ENCODE measurements at places on chromosomes 1 and 21. TPM values are rescaled to one million over a fixed set of nuclear protein-coding genes. Genes with fewer than 3 reads are reported as not detected.
A peak's percentile ranks its signal among the peaks of the same experiment; 100 is the strongest.

The TMEM81 gene
- total RNA-seq: 2.3 TPM

The C1orf50 gene
- 5.3 TPM for total RNA-seq

The NUP210L gene
- not detected for total RNA-seq

The CSF1 gene
- 62.4 TPM for total RNA-seq

The ELOA gene
- 40.2 TPM for total RNA-seq

The PIK3R3 gene
- 10.9 TPM for total RNA-seq

The ANXA9 gene
- total RNA-seq: not detected

The NBPF4 gene
- total RNA-seq: not detected

- no peak for DNase-seq
These were observed 1280.3 kb upstream of the B3GALT2 start for GRCh38 chr1:194466706-194467105.

DNA sequence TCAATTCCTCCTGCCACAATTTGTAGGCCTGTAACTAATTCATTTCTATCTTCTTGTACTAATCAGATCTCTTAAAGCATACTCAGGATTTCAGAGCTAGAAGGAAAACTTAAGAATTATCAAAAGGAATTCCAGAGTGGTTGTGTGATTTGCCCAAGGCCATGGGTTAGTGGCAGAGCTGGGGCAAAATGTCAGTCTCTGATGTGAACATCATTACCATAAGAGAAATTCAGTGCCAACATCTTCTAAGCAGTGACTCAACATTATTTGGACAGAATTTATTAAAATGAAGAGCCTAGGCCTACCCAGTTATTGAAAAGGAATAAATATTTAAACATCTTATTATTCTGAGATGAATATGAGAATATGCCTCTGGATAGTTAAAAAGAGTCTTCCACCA, 14.5 kb downstream of the ST6GALNAC5 start:
- no peak for DNase-seq

GRCh38 chr1:236844499-236845271, 49.6 kb downstream of the MTR start:
- DNase-seq: no peak

DNA sequence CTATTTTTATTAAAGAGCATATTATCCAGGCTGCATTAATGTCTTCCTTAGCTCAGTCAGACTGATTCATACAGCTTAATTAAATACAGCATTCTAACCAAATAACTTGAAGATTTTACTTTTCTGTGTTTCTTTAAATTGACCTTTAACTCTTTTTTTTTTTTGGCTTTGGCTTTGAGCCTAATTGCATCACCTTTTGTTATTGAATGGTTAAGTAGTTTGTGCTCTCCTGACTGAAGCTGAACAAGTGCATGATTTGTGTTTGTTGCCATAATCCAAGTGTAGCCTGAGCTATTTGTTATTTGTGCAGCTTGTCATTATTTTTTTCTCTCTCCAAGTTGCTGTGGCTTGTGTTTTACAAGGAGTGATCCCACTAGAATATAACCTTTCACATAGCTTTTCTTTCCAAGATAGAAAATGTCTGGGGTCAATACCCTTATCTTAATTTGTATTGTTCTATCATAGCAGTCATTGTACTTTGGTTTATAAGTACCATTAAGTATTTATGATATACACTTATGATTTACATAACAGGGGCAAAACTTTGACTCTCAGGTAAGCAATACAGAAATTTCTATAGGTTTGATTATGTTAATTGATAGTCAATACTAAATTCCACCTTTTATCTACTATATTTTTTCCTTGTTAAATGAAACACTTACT, 31.6 kb downstream of the CDC14A start:
- no peak for DNase-seq

DNA sequence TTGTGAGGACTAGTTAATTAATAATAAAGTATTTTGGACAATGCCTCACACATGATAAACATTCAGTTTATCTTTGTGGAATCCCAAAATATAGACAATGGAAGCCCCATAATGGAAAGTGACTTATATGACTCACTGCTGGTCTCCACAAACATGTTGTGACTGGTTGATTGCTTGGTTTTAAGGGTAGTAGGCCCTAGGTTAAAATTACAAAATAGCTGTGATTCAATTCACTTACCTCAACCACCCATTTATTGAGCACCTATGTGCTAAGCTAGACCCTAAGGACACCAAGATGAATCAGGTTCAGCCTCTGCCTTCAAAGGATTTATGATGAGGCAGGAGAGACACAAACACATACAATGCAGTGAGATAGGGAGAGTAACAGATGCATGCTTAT, 42.4 kb downstream of the KANK4 start:
- no peak for DNase-seq

DNA sequence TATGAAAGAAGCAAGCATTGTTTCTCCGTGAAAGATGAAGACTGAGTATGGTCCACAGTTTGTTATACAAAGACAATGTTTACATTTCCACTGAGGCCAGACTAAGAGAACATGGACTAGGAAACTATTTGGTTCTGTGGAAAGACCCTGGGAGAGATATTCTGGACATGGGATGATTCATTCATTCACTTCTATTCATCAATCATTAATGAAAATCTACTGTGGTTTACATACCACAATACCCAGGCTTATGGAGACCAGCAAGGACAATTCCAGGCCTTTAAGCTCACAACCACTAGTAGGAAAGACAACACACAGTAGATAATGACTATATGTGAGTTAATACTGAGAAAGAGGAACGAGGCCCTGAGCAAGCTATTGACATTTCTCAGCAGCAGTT, 125.4 kb downstream of the TBX15 start:
- DNase-seq: no peak

- DNase-seq: no peak
These were observed 2.4 kb downstream of the IGSF21 start for GRCh38 chr1:18109756-18110597.

GRCh38 chr1:161021970-161022353, 1.0 kb upstream of the F11R start:
- no peak for DNase-seq

DNA sequence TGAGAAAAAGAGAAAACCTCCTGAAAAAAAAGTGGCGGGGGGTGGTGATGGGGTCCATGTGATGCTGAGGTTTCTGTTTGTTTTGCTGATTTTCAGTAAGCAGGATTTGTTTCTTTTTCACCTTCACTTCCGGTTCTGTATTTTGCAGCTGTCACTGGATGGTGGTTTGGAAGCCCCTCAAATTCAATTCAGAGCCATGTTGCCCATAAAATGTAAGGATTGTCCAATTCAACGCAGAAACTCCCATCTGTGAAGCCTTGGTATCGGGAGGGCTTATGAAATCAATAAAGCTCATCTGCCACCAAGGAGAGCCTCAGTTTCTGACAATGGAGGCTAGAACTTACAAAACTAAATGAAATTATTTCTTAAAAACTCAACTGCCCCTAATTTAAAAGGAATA, 12.1 kb downstream of the CAPN8 start:
- DNase-seq: no peak

- no peak for DNase-seq
These were observed 44.4 kb downstream of the KANK4 start for GRCh38 chr1:62274496-62275485.

DNA sequence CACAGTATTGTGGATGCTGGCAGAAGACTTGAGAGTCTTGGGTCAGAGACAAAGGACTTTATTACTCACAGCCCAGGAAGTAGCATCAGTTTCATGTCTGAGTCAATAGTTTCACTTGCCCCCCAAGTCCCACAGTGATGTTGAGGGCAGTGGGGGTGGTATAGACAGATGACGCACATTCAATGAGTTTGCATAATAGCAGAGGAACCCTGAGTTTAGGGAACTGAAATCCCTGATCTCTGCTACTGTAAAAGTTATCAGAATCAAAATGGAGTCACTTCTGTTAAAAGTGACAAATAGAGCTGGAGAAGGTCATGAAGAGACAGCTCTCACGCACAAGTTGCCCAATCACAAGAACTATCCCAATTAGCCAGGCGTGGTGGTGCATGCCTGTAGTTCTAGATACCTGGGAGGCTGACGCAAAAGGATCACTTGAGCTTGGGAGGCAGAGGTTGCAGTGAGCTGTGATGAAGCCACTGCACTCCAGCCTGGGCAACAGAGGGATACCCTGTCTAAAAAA, 11.5 kb upstream of the HCRTR1 start:
- DNase-seq: no peak

DNA sequence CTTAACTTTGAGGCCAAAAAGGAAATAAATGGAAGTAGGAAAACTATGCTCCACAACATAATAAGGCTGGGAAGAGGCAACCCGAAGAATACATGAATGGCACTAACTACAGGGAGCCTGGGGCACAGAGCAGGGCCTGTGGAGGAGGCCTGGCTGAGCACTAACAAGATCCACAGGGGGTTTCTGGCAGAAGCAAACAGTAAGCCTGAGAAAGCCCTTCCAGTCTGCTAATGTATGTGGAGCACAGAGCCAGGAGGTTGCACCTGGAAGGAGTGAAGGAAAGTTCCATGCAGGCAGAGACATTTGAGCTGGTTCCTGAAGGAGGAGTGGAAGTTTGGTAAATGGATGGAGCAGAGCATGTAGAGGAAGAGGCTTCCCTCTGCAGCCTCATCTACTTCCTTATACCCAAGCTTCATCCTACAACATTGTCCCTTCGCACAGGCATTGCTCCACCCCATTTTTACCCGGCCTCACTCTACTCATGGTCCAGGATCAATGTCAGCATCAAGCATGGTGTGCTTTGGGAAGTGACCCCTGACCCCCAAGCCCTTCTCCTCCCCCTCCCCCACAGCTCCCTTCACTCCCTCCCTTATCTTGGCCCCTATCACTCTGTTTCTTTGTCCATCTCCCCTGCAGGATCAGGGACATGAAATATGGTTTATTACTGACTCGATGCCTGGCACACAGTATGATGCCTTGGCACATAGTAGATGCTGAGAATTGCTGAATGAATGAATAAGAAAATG, 23.3 kb downstream of the SHISA4 start:
- DNase-seq: no peak

DNA sequence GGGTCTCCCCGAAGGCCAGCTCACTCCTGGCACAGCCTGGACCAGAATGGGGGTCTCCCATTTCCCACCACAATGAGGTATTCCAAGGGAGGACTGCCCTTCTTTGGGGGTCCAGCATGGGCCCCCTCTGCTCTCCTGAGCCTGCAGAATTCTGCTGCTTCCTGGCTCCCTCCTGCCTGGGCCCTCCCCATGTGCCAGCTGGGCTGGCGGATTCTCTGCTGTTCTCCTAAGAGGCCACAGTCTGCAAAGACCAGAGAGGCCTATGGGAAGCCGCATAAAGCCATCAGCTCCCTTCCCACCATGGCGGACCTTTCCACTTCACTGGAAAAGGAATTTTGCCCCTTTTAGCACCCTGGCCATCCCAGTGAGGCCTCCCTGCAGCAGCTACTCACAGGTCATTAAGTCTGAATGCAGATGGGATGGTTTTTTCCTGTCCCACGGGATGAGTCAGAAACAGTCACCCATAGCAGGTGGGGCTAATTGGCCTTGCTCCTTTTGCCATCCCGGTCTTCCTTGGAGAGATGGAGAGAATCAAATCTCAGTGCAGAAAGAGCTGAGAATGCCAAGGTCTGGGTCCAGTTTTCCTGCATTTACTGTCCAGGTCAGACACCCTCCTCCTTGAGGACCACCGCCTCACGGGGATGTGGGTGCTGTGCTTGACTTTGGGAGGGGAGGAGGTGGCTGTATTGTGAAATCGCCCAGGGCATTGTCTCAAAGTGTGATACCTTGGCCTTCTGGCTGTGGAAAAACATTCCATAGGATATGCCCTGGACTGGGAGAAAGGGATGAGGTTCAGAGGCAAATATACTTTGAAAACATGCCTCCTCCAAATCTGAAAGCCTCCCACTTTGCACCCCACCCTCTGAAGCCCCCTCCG, 23.2 kb downstream of the MYBPH start:
- DNase-seq: no peak

- DNase-seq: no peak
These were observed 14.1 kb downstream of the GBP6 start for GRCh38 chr1:89378001-89378400.

- DNase-seq: no peak
These were observed 21.4 kb downstream of the CNIH3 start for GRCh38 chr1:224637515-224637914.

GRCh38 chr1:102858695-102859094, 249.6 kb downstream of the COL11A1 start:
- no peak for DNase-seq

- DNase-seq: no peak
These were observed 187.7 kb upstream of the SGIP1 start for GRCh38 chr1:66346057-66346795.

DNA sequence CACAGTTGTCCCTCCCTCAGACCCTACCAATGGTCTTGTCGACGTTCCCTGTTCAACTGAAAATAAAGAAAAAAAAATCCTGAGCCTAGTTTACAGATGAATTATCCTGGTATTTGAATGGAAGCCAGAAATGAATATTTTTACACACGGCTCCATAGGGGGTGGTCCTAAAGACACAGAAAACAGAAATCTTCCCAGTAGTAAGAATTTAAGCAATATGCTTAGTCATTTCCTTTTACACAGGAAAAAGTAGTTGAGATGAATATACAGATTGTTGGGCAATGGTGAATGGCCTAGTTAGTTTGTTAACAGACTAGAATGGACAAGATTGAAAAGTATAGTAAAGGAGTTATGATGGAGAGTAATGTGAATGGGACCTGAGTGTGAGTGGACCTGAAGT, 67.4 kb downstream of the RGS18 start:
- peak; percentile 54 for DNase-seq

GRCh38 chr1:22321917-22322316, 129.7 kb upstream of the ZBTB40 start:
- DNase-seq: no peak

- DNase-seq: no peak
These were observed 101.3 kb upstream of the ACTL8 start for GRCh38 chr1:17653728-17654351.

- no peak for DNase-seq
These were observed 32.1 kb downstream of the GRHL3 start for GRCh38 chr1:24351247-24351646.

DNA sequence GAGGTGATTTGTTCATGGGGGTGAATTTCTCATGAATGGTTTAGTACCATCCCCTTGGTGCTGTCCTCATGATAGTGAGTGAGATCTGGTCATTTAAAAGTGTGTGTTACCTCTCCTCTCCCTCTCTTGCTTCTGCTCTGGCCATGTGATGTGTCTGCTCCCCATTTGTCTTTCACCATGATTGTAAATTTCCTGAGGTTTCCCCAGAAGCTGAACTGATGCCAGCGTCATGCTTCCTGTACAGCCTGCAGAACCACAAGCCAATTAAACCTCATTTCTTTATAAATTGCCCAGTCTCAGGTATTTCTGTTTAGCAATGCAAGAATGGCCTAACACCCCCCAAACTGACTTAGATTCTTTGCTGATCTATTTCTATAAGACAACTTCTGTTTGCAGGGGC, 249.4 kb upstream of the B3GALT2 start:
- DNase-seq: no peak

Data from glomerular endothelial cell (primary cell).